ENCODE measurements at places on chromosomes 7 and 10. TPM values are rescaled to one million over a fixed set of nuclear protein-coding genes. Genes with fewer than 3 reads are reported as not detected.

The GRM3 gene
- total RNA-seq: not detected

The SEC24C gene
- 68.9 TPM for total RNA-seq

The FAM13C gene
- total RNA-seq: not detected

The FEZF1 gene
- not detected for total RNA-seq

Data from myometrial cell (primary cell).